ENCODE measurements at places on chromosomes 6 and 20.

DNA sequence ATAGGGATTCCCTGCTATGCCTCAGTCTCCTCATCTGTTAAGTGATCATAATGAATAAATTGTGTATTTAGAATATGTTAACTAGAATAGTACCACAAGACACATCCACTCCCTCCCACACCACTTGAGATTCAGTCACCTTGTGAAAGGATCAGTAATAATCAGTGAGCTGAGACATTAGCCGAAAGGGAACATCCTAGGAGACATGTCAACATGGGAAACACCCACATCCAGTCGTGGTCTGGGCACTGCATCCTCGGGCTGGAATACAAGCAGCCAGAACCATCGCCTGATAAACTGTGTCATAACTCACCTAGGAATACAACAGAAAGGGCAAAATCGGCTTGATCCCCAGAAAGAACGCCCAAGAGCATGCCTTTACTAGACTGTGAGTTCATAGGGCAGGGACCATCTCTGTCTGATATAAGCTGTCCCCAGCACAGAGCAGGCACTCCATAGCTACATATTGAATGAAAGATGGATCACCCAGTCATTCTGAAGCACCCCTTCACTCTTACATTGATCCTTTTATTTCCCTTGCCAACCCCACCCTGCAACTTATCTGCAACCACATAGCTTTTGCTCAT, 23.9 kb downstream of the RIPOR2 start:
- H3K4me3 ChIP-seq, result peak overlapping the region; percentile 79
- H3K27ac ChIP-seq, result no peak overlapping the region
- H3K27me3 ChIP-seq, result peaks cover 51% of the 10 kb centered on the region
- DNase-seq, result no peak

DNA sequence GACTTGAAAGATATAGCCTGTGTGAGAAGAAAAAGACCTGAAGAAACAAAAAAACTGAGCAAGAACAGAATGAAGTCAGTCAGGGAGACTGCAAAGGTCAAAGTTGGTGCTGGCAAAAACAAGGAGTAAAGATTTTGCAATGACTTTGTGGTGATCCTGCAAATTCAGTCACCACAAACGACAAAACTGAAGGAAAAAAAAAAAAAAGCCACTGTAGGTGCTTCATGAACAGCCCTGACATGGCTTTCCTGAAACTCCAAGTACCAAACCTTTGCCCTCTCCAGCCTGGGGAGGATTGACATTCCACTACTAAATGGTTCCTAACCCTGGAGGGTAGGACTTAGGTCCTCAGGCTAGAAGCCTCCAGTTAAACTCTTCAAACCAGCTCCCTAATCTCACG, 114.7 kb upstream of the BEND3 start:
- no peak overlapping the region for H3K27ac ChIP-seq
- no peaks in the 10 kb centered on the region for H3K4me1 ChIP-seq
- DNase-seq, result no peak
- no peak overlapping the region for H3K4me3 ChIP-seq

DNA sequence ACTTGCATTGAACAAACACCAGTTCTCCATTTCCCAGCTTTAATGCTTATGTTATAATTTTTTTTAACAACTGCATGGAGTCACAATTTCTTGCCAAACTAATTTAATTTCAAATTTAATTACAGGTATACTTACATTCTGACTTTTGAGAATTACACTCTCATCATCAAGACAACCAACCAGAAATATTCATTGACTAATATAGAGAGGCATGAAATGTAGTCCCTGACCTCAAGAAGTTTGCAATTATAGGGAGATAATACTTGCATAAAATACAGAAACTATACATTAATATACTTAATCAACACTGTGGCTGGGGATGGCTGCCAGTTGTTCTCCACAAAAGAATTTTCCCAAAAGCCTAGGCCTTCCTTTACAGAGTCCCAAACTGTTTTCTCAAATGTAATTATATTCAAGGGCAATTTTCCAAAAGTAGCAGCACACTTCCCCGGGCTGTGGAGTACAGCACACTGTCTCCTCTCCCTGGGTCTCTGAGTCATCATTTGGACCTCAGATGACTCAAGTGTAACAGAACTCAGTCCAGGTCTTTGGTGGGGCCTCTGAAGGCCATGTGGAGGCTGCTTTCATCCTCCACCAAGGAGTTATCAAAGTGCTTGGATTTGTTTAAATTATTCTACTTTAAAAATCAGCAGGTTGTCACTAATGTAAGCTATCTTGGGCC, 114.1 kb downstream of the KIF16B start:
- no peaks in the 10 kb centered on the region for H3K27me3 ChIP-seq
- no peak for DNase-seq
- H3K36me3 ChIP-seq, result peaks cover 4% of the 10 kb centered on the region
- H3K4me1 ChIP-seq, result peaks cover 12% of the 10 kb centered on the region
- peak overlapping the region; percentile 15 for H3K27ac ChIP-seq
- no peak overlapping the region for H3K4me3 ChIP-seq

DNA sequence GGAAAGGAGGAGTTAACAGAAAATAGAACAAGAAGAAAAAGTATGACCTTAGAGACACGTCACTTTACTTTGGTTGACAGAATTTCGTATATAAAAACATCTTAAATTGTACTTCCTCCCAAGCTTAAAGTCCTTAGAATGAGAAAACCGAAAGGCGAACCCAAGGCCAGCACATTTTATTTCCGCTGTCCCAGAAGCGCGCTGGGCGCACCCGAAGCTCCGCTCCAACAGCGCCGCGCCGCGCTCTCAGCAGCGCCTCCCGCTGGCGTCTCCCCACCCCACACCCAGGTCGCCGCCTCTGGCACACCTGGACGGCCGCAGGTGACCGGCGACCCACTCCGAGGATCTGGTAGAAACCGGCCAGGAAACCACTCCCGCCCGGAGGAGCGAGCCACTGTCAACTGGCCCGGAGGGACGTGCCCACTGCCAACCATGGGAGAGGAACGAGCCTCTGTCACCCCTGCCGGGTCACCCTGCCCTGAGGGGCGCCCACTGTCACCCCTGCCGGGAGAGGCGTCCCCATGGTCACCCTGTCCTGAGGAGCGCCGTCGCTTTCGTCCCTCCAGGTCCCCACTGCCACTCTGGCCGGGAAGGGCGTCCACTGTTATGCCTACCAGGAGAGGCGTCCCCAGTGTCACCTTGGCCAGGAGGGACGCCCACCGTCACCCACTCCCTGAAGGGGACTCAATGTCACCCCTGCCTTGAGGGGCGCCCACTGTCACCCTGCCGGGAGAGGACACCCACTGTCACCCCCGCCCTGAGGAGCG, 824 bp downstream of the MPC1 start:
- peak overlapping the region; percentile 26 for H3K27ac ChIP-seq
- H3K27me3 ChIP-seq, result no peaks in the 10 kb centered on the region
- peak overlapping the region; percentile 79 for H3K4me3 ChIP-seq
- DNase-seq, result peak; percentile 45
- H3K4me1 ChIP-seq, result peaks cover 15% of the 10 kb centered on the region

DNA sequence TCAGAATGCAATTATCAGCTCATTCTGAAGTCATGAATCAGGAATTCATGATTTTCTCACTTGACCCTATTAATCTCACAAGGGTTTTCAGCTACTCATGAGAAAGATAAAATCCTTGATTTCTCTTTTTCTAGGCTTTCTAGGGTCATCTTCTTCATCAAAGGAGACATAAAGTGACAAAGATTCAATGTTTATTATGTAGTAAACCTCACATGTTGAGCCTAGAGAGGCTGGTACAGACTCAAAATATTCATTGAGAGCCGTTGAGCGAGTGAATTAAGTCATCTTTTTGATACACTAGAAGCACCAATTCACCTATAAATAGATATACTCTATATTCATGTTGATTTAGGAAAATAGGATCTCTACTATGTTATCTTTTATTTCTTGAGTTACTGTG, 104.8 kb upstream of the TRAF3IP2 start:
- DNase-seq, result no peak
- H3K4me3 ChIP-seq, result no peak overlapping the region
- no peaks in the 10 kb centered on the region for H3K27me3 ChIP-seq
- peaks cover 37% of the 10 kb centered on the region for H3K4me1 ChIP-seq
- H3K27ac ChIP-seq, result peak overlapping the region; percentile 96
- peaks cover 8% of the 10 kb centered on the region for H3K36me3 ChIP-seq

GRCh38 chr6:12585497-12585958, 131.0 kb upstream of the PHACTR1 start:
- no peak overlapping the region for H3K4me3 ChIP-seq
- H3K27ac ChIP-seq, result peak overlapping the region; percentile 67
- DNase-seq, result no peak
- H3K27me3 ChIP-seq, result no peaks in the 10 kb centered on the region
- H3K4me1 ChIP-seq, result peaks cover 14% of the 10 kb centered on the region

Data from mesothelial cell of epicardium (in vitro differentiated cells).